Cerebellar nuclear complex (tissue), 1 donor: ENCODE measurements at places on chromosomes 4 and X.

DNA sequence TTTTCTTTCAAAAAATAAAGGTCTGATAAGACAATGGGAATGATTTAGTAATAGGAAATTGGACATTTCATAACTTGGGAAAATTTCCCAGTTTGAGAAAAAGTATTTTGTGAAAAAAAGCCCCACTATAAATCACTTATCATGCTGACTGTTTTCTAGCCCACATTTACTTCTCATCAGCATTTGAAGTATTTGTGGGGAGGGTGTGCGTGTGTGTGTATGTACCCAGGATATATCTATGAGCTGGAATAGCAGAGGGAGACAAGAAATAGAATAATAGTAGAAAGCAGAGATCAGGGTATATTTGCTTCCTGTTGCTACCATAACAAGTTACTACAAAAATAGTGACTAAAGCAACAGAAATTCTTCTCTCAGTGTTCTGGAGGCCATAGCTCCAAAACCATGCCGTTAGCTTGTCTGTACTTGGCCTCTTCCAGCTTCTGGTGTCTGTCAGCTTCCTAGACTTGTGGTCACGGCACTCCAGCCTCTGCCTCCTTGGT, 139.8 kb downstream of the PTTG2 start:
- DNase-seq: no peak

DNA sequence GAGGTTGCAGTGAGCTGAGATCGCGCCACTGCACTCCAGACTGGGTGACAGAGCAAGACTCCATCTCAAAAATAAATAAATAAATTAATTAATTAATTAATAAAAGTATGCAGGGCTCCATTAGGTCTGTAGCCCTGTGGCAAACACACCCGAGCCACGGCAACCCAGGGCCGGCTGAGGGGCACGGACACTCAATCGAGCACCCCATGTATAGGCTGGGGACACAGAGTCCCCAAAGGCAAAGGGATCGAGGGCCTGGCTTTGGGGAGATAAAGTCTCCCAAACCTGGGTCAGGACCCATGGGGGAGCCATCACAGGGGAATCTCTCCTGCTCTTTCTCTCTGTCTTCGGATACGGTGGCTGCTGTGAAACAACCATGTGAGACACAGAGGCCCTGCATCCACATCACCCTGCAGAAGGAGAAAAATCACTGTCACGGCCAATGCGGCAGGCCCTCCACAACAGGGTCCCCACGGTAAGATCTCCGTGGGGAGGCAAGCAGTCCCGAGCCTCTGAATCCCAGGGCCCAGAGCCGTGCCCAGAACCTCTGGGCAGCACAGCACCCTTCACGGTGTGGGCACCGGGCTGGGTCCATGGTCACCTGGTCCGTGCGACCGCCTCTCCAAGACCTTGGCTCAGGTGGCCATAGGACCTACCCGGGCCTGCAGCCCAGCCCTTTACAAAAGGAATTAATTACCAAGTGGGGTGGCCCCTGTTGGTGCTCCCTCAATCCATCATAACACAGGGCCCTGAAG, 81.8 kb downstream of the WFS1 start:
- DNase-seq: no peak

DNA sequence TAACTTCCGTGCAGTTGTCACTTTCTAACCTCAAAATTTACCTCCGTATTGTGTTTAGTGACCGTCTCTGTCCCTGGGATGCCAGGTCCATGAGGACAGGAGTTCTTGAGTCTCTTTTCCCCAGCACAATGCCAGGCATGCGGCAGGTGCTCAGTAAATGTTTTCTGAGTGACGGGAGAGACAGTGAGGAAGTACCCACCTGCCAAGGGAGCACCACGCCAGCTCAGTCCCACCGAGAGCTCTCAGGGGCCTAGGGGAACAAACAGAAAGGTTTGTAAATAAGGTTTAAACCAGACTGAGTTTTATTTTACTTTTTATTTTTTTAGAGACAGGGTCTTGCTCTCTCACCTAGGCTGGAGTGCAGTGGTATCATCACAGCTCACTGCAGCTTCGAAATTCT, 81.5 kb upstream of the NKX1-1 start:
- no peak for DNase-seq

DNA sequence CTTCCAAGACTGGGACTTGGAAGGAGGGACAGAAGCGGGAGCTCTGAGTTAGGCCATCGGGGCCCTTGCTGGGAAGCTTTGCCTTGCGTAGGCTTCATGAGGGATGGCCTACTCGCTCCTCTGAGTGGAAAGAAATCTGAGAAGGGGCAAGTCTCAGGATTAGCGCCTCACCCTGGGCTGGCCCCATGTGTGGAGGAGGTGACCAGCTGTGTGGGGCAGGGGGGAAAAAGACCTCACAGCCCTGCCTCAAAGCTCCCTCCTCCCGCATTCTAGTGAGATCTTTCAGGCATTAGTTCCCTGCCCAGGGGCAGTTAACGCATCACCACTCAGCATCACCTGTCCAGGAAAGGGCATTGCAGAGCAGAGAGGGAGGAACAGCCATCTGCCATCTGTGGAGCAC, 156.1 kb downstream of the ENPP6 start:
- no peak for DNase-seq

- no peak for DNase-seq
These were observed 35.3 kb downstream of the NBDY start for GRCh38 chrX:56764153-56764974.

DNA sequence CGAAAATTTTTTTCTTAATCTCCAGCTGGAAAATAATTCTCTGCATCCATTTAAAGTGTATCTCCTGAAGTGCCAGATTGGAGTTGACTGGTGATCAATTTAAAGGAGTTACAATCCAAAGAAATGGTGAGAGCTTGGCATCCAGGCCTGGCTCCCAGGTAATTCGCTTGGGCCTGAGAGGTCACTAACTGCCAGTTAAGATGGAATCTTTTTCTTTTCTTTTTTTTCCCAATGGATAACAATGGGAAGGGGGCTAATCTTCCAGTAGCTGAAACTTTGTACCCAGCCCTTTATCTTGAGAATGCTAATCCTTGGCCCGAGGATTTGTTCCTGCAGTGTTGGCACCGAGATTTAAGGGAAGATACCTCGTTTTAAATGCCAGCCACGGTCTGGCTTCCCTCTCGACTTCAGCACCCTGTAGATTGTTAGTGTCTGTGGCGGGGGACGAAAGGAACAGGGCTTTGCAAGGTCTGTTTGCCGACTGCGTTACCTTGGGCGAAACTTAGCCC, 13.3 kb upstream of the PITX2 start:
- no peak for DNase-seq
